Amniotic stem cell (primary cell): ENCODE measurements at places on chromosomes 12 and 14.

- DNase-seq, result no peak
Measured at GRCh38 chr14:94761348-94761996, 8.4 kb downstream of the GSC start.

GRCh38 chr12:121812320-121812871 lies 8.6 kb downstream of the SETD1B start:
- no peak for DNase-seq

- peak; percentile 40 for DNase-seq
Measured at GRCh38 chr12:127272864-127273263, 994.1 kb upstream of the TMEM132C start.

- DNase-seq, result no peak
Measured at GRCh38 chr12:100279159-100279558, 12.2 kb downstream of the SCYL2 start.

GRCh38 chr14:85873006-85873405 lies 343.1 kb downstream of the FLRT2 start:
- DNase-seq, result no peak
